ENCODE measurements at places on chromosomes 2 and 18. TPM values are rescaled to one million over a fixed set of nuclear protein-coding genes. Genes with fewer than 3 reads are reported as not detected.

The DYSF gene
- total RNA-seq: 0.05 TPM

The DLGAP1 gene
- 4.1 TPM for total RNA-seq

The TNFAIP6 gene
- 1.3 TPM for total RNA-seq

The PRKRA gene
- total RNA-seq: 49.1 TPM

The MC5R gene
- not detected for total RNA-seq

The TCF4 gene
- 33.6 TPM for total RNA-seq

- no peak for DNase-seq
These were observed 709 bp downstream of the UGP2 start for GRCh38 chr2:63842149-63843061.

- DNase-seq: no peak
These were observed 215.3 kb upstream of the CDH19 start for GRCh38 chr18:66819235-66819634.

- no peak for DNase-seq
These were observed 40.9 kb downstream of the TSHZ1 start for GRCh38 chr18:75251466-75251865.

DNA sequence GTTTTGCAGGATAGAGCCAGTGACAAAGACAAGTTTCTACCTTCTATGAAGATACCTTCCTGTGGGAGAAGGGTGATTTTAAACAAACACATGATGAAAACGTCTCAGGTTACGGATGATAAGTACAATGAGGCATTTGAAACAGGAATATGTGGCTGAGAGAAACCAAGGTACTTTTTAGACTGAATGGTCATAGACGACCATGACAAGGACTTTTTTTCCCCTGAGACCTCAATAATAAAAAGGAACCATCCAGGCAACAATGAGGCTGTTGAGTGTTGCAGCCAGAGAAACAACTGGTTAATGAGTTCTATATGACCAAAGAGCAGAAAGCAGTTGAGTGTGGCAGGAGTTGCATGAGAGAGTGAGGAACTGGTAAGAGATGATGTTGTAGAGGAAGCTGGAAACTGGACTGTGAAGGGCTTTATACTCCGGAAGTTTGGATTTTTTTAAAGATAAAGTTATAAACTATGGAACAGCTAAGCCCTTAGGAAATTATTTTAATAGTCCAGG lies 306.1 kb upstream of the CYRIA start:
- DNase-seq: no peak

GRCh38 chr2:235460548-235461047 lies 33.2 kb upstream of the AGAP1 start:
- DNase-seq: no peak

- no peak for DNase-seq
These were observed 5.8 kb upstream of the LYG2 start for GRCh38 chr2:99261242-99261641.

DNA sequence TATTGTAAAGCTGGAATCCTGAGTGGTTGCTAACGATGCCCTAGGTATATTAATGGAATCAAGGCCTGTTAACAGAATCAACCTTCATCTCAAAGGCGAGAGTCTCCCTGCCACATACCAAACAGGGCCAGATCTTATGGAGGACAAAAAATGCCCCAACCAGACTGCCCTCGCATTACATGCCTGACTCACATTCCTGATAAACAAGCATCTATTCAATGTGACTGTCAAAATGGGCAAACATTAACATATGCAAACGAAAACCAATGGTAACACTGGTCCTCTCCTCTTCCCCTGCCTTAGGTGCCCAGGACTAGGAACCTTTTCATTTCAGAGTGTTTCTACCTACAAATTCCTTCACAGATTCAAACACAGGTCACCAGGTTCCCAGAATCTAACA lies 83.4 kb downstream of the COL6A3 start:
- no peak for DNase-seq

- DNase-seq: no peak
These were observed 116.6 kb upstream of the EFEMP1 start for GRCh38 chr2:56040189-56040588.

GRCh38 chr2:111975053-111975552 lies 76.7 kb downstream of the MERTK start:
- DNase-seq: no peak

- DNase-seq: no peak
These were observed 338.0 kb downstream of the OSR1 start for GRCh38 chr2:19020144-19021099.

Data from GM12878 (cell line).